ENCODE measurements at places on chromosomes 2 and 18. TPM values are rescaled to one million over a fixed set of nuclear protein-coding genes. Genes with fewer than 3 reads are reported as not detected.
A peak's percentile ranks its signal among the peaks of the same experiment; 100 is the strongest.

- H3K36me3 ChIP-seq, result no peaks in the 10 kb centered on the region
- H3K4me3 ChIP-seq, result no peak overlapping the region
- H3K4me1 ChIP-seq, result no peaks in the 10 kb centered on the region
- no peak overlapping the region for H3K27ac ChIP-seq
- no peaks in the 10 kb centered on the region for H3K27me3 ChIP-seq
These were observed 1490.0 kb upstream of the NXPH2 start for GRCh38 chr2:140270224-140270623.

The ALK gene
- 2.1 TPM for total RNA-seq

GRCh38 chr2:121019071-121019470, 265.9 kb downstream of the TFCP2L1 start:
- peaks cover 3% of the 10 kb centered on the region for H3K27me3 ChIP-seq
- no peak overlapping the region for H3K4me3 ChIP-seq
- no peak for DNase-seq
- no peak overlapping the region for H3K27ac ChIP-seq

- H3K27ac ChIP-seq, result no peak overlapping the region
- DNase-seq, result no peak
- H3K36me3 ChIP-seq, result no peaks in the 10 kb centered on the region
- H3K4me3 ChIP-seq, result no peak overlapping the region
These were observed 202.2 kb downstream of the CDH20 start for GRCh38 chr18:61535401-61535800.

DNA sequence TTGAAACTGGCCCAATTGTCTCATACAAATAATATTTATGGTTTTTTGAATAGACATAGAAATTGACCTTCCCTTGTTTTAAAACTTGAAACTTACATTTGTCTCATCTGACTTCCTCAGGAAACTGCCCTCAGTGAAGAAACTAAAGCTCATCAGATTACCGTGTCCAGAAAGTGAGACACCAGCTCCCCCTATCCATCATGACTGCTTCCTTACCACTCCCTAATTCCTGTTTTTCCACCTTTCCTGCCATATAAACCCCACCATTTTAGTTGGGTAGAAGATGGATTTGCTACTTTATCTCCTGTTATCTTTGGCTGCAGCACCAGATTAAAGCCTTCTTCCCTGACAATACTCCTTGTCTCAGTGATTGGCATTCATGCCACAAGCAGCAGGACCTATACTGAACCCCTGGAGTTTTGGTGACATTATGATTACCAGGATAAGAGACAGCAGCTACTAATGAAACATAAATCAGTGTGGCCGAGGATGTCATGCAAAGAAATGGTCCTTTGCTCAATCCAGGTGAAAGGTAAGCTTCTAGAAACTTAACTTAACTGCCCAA, 1627.6 kb upstream of the ZEB2 start:
- H3K27ac ChIP-seq, result no peak overlapping the region
- no peak overlapping the region for H3K4me3 ChIP-seq
- H3K4me1 ChIP-seq, result peaks cover 26% of the 10 kb centered on the region
- no peaks in the 10 kb centered on the region for H3K27me3 ChIP-seq
- no peak for DNase-seq

The ANKRD29 gene
- 0.61 TPM for total RNA-seq

The PMS1 gene
- 58.4 TPM for total RNA-seq

The CNDP1 gene
- 0.59 TPM for total RNA-seq

DNA sequence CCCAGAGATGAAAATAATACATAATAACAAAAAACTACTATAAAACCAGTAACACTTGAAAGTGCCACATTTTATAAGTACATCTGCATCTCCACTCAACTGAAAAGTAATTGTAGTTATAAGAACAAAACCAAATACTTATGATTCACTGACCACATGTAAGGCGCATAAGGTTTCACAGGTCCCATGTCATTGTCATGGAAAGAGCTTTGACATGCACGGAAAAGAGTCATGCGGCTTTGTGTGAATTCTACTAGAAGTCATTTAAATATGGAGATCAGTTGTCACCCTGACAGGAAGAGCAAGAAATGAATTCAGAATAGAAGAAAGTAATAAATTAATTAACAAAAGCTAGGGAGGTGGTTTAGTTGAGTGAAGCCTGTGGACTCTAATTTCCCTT, 459.1 kb downstream of the CDH2 start:
- no peak overlapping the region for H3K27ac ChIP-seq
- no peak overlapping the region for H3K4me3 ChIP-seq
- no peak for DNase-seq
- peaks cover 51% of the 10 kb centered on the region for H3K4me1 ChIP-seq
- H3K36me3 ChIP-seq, result no peaks in the 10 kb centered on the region

GRCh38 chr18:75169411-75169810, 39.5 kb downstream of the PTGR3 start:
- H3K27ac ChIP-seq, result no peak overlapping the region
- no peaks in the 10 kb centered on the region for H3K36me3 ChIP-seq
- no peak for DNase-seq
- H3K27me3 ChIP-seq, result no peaks in the 10 kb centered on the region
- no peak overlapping the region for H3K4me3 ChIP-seq

GRCh38 chr2:180705551-180705950, 274.9 kb upstream of the UBE2E3 start:
- H3K36me3 ChIP-seq, result no peaks in the 10 kb centered on the region
- H3K27me3 ChIP-seq, result no peaks in the 10 kb centered on the region
- DNase-seq, result no peak
- no peak overlapping the region for H3K27ac ChIP-seq

GRCh38 chr2:237305579-237305978, 108.4 kb downstream of the COL6A3 start:
- H3K36me3 ChIP-seq, result peaks cover 11% of the 10 kb centered on the region
- peak overlapping the region; percentile 40 for H3K27ac ChIP-seq
- H3K4me1 ChIP-seq, result no peaks in the 10 kb centered on the region

DNA sequence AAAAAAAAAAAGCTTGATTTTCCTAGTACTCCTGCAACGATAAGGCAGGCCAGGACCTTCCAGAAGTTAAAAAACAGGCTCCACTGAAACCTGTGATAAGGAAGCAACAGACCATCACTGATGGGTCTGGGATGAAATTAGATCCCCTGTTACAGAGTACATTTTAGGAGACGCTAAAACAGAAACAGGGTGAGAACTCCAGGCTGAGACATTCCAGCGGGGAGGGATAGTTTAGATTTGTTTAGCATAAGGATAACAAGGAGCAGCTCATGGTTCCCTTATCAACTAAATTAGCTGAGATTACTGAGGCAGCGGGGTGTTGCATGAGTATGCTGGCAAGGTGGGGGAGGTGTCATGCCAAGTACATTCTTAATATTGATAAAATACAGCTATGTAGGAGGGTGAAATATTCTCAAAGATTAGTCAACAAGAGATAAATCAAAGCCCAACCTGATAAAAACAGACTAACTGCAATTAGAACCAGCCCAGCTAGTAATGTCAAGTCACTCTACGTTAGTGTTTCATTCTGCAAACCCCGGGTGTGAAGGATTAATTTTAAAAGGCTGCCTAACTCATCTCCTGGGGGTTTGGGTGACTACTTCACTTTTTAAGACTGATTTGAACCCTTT, 75.0 kb upstream of the BZW1 start:
- no peaks in the 10 kb centered on the region for H3K36me3 ChIP-seq
- no peak overlapping the region for H3K4me3 ChIP-seq
- peaks cover 35% of the 10 kb centered on the region for H3K27me3 ChIP-seq
- no peak overlapping the region for H3K27ac ChIP-seq

DNA sequence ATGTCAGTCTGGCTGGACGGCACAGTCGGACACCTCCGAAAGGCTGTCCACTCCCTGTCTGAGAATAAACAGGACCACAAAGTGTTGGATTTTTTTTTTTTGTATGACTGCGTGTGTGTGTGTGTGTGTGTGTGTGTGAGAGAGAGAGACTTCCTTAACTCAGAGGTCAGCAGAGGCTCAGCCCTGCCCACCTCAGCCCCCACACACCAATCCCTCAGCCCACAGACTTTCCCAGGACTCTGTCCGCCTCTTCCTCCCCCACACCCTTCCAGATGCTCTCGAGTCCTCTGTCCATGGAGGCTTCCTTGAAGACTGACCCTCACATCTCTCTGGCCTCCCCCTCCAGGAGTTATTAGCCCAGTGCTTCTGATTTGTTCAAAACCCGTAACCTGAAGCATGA, 147.3 kb downstream of the BCL11A start:
- DNase-seq, result no peak
- H3K27me3 ChIP-seq, result peaks cover 12% of the 10 kb centered on the region
- H3K27ac ChIP-seq, result no peak overlapping the region
- no peaks in the 10 kb centered on the region for H3K36me3 ChIP-seq

- H3K36me3 ChIP-seq, result peaks cover 5% of the 10 kb centered on the region
- peak overlapping the region; percentile 53 for H3K27ac ChIP-seq
- peaks cover 4% of the 10 kb centered on the region for H3K4me1 ChIP-seq
- DNase-seq, result no peak
- no peak overlapping the region for H3K4me3 ChIP-seq
- H3K27me3 ChIP-seq, result peaks cover 4% of the 10 kb centered on the region
These were observed 153.9 kb downstream of the INSIG2 start for GRCh38 chr2:118242216-118242615.

The FEV gene
- total RNA-seq, result not detected
